ENCODE measurements at places on chromosomes 11 and 22. TPM values are rescaled to one million over a fixed set of nuclear protein-coding genes. Genes with fewer than 3 reads are reported as not detected.

Gene CCDC81
- total RNA-seq, result 3.0 TPM

Gene RASL10A
- 1.4 TPM for total RNA-seq

Gene TMEM86A
- total RNA-seq, result 25.0 TPM

Gene PNPLA5
- total RNA-seq, result not detected

Gene SHISA8
- 5.9 TPM for total RNA-seq

Gene RFPL3
- total RNA-seq, result not detected

Gene OR8B12
- not detected for total RNA-seq

Gene CHRM4
- total RNA-seq, result 2.3 TPM

Gene RAG2
- total RNA-seq, result not detected

Gene BCO2
- total RNA-seq, result 3.7 TPM

Gene MIAT
- 27.9 TPM for total RNA-seq

Gene ATP5MG
- total RNA-seq, result 154 TPM

Gene PDXP
- 12.0 TPM for total RNA-seq

Gene FXYD6
- 75.4 TPM for total RNA-seq

GRCh38 chr11:110035357-110035756, 57.8 kb upstream of the ZC3H12C start:
- DNase-seq, result no peak
- no peaks in the 10 kb centered on the region for H3K27me3 ChIP-seq
- H3K4me1 ChIP-seq, result no peaks in the 10 kb centered on the region
- no peak overlapping the region for H3K4me3 ChIP-seq

GRCh38 chr11:16867097-16867496, 128.7 kb downstream of the C11orf58 start:
- no peak overlapping the region for H3K27ac ChIP-seq
- H3K4me1 ChIP-seq, result no peaks in the 10 kb centered on the region
- H3K36me3 ChIP-seq, result no peaks in the 10 kb centered on the region
- no peak for DNase-seq

- no peaks in the 10 kb centered on the region for H3K27me3 ChIP-seq
- DNase-seq, result no peak
- H3K4me1 ChIP-seq, result no peaks in the 10 kb centered on the region
- H3K27ac ChIP-seq, result no peak overlapping the region
These were observed 17.1 kb downstream of the HSD17B12 start for GRCh38 chr11:43697679-43698078.

GRCh38 chr22:19429950-19430889, 1.3 kb downstream of the HIRA start:
- H3K36me3 ChIP-seq, result peaks cover 15% of the 10 kb centered on the region
- H3K27ac ChIP-seq, result peak overlapping the region; percentile 98
- H3K4me3 ChIP-seq, result peak overlapping the region; percentile 84
- no peak for DNase-seq
- no peaks in the 10 kb centered on the region for H3K27me3 ChIP-seq
- peaks cover 21% of the 10 kb centered on the region for H3K4me1 ChIP-seq

- no peaks in the 10 kb centered on the region for H3K27me3 ChIP-seq
- H3K36me3 ChIP-seq, result no peaks in the 10 kb centered on the region
- peaks cover 60% of the 10 kb centered on the region for H3K4me1 ChIP-seq
- peak overlapping the region; percentile 22 for H3K27ac ChIP-seq
These were observed 6.2 kb downstream of the ST14 start for GRCh38 chr11:130165601-130166456.

DNA sequence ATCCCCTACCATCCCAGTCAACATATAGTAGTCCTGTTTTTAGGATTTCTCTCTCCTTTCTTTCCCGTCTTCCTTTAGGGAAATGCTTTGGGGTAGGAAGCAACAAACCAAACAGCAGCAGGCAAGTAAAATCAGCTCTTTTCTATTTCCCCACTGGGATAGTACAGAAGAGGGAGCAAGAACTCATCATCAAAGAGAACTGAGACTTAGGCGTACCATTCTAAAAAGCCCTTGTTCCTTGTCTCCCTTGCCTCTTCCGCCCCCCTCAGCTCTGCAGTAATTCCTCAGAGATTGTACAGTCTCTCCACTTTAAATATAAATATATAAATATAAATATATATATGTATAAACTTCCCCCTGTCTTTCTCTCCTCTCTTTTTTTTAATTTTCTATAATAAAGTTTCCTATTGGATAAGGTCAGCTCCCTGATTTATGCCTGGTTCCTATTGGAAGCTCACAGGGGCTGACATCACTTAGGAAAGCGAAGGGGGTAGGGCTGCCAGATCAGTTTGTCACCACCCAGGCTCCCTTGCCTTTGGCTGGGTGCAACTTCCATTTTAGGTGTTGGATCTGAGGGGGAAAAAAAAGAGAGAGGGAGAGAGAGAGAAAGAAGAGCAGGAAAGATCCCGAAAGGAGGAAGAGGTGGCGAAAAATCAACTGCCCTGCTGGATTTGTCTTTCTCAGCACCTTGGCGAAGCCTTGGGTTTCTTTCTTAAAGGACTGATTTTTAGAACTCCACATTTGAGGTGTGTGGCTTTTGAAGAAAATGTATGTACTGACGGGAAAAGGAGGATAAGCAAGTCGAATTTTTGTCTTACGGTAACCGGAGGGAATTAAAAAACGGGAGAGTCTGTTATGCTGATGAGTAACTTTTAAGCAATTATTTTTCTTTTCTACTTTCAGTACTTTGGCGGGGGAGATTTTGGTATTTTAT, at the start of gene CTNND1:
TSS of gene CTNND1 (plus strand) at position 502 of the 934 bp plus-strand sequence. CDS start 29,677 bp downstream, outside the sequence.
- peak within 1 kb of the TSS; percentile 83 for H3K27ac ChIP-seq
- no peaks in the 10 kb centered on the region for H3K27me3 ChIP-seq
- H3K4me3 ChIP-seq, result peak within 1 kb of the TSS; percentile 42
- H3K36me3 ChIP-seq, result no peaks in the 10 kb centered on the region
- peaks cover 63% of the 10 kb centered on the region for H3K4me1 ChIP-seq

GRCh38 chr11:35609656-35610055, 8.6 kb upstream of the FJX1 start:
- no peaks in the 10 kb centered on the region for H3K4me1 ChIP-seq
- H3K27me3 ChIP-seq, result no peaks in the 10 kb centered on the region
- H3K27ac ChIP-seq, result no peak overlapping the region
- H3K4me3 ChIP-seq, result no peak overlapping the region
- H3K36me3 ChIP-seq, result no peaks in the 10 kb centered on the region

GRCh38 chr11:75968021-75968625, 153.1 kb downstream of the UVRAG start:
- no peak overlapping the region for H3K27ac ChIP-seq
- H3K36me3 ChIP-seq, result no peaks in the 10 kb centered on the region
- no peaks in the 10 kb centered on the region for H3K27me3 ChIP-seq
- DNase-seq, result no peak

GRCh38 chr11:101401245-101401644, 182.6 kb downstream of the TRPC6 start:
- no peaks in the 10 kb centered on the region for H3K36me3 ChIP-seq
- no peak overlapping the region for H3K27ac ChIP-seq
- no peak for DNase-seq
- no peaks in the 10 kb centered on the region for H3K27me3 ChIP-seq
- no peaks in the 10 kb centered on the region for H3K4me1 ChIP-seq
- H3K4me3 ChIP-seq, result no peak overlapping the region

- H3K27ac ChIP-seq, result no peak overlapping the region
- no peaks in the 10 kb centered on the region for H3K4me1 ChIP-seq
- no peak overlapping the region for H3K4me3 ChIP-seq
- DNase-seq, result no peak
- no peaks in the 10 kb centered on the region for H3K27me3 ChIP-seq
These were observed 78.7 kb upstream of the NARS2 start for GRCh38 chr11:78653294-78653909.

GRCh38 chr22:35732116-35732515, 14.4 kb downstream of the APOL5 start:
- H3K27me3 ChIP-seq, result peaks cover 57% of the 10 kb centered on the region
- no peaks in the 10 kb centered on the region for H3K4me1 ChIP-seq
- no peaks in the 10 kb centered on the region for H3K36me3 ChIP-seq
- no peak overlapping the region for H3K27ac ChIP-seq
- DNase-seq, result no peak

GRCh38 chr22:43396321-43396933, 15.4 kb upstream of the MPPED1 start:
- no peak overlapping the region for H3K27ac ChIP-seq
- no peaks in the 10 kb centered on the region for H3K27me3 ChIP-seq
- no peaks in the 10 kb centered on the region for H3K36me3 ChIP-seq
- DNase-seq, result peak; percentile 41

DNA sequence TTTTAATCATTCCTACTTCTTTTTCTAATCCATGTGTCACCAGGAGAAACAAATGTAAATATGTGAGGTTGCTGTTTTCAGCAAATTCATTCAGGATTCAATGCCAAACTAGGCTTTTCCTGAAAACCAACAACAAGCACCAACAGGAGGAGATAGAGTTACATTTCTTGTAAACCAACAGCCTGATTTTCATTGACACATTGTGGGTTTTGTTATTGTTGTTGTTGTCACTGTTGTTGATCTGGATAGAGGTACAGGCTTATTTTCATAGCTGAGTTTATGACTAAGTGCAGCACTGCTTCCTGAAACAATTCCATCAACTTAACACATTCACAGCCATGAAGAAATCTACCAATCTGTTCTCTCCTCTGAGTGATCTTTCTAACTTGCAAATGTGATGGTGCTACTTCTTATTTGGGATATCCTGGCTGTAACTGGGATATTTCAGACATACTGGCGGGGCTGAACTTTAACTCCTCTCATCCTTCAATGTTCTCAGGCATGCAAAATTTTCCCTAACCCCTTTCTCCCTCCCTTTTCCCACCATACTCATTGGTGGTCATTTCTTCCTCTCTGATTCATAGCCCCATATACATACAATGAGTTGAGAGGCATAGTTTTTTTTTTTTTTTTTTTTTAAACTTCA, 65.5 kb downstream of the ME3 start:
- H3K36me3 ChIP-seq, result no peaks in the 10 kb centered on the region
- H3K27ac ChIP-seq, result no peak overlapping the region
- no peak for DNase-seq
- H3K4me1 ChIP-seq, result peaks cover 20% of the 10 kb centered on the region
- H3K27me3 ChIP-seq, result no peaks in the 10 kb centered on the region

GRCh38 chr11:7982582-7983119, 4.5 kb upstream of the EIF3F start:
- no peak overlapping the region for H3K4me3 ChIP-seq
- DNase-seq, result no peak
- no peaks in the 10 kb centered on the region for H3K36me3 ChIP-seq
- H3K4me1 ChIP-seq, result peaks cover 12% of the 10 kb centered on the region

GRCh38 chr11:31802990-31803812, 7.9 kb downstream of the PAX6 start:
- peaks cover 55% of the 10 kb centered on the region for H3K4me1 ChIP-seq
- no peak overlapping the region for H3K4me3 ChIP-seq
- no peak overlapping the region for H3K27ac ChIP-seq
- H3K27me3 ChIP-seq, result peaks cover 100% of the 10 kb centered on the region
- peak; percentile 65 for DNase-seq

DNA sequence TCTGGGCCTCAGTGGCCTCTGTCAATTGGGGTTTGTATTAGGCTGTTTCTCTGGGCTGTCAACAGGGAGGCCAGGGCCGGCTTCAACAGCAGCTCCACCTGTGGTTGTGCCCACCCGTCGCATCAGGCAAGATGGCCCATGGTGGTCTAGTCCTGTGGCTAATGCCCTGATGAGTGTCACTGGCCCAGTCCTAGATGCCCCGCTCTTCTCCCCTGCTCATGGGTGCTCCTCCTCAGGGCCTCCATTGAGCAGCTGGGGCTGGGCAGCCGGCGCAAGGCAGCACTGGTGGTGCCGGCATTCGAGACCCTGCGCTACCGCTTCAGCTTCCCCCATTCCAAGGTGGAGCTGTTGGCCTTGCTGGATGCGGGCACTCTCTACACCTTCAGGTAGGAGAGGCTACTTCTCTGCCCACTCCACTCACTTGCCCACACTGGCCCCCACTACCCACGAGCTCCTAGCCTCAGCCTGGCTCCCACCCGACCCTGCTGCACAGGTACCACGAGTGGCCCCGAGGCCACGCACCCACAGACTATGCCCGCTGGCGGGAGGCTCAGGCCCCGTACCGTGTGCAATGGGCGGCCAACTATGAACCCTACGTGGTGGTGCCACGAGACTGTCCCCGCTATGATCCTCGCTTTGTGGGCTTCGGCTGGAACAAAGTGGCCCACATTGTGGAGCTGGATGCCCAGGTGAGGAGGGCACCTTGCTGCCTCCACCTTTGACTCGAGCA, 5.4 kb downstream of the LARGE2 start:
- DNase-seq, result peak; percentile 76
- peak overlapping the region; percentile 80 for H3K27ac ChIP-seq
- H3K4me3 ChIP-seq, result no peak overlapping the region
- peaks cover 31% of the 10 kb centered on the region for H3K27me3 ChIP-seq
- peaks cover 48% of the 10 kb centered on the region for H3K4me1 ChIP-seq
- peaks cover 29% of the 10 kb centered on the region for H3K36me3 ChIP-seq

GRCh38 chr11:112537846-112538330, 277.2 kb upstream of the PLET1 start:
- no peaks in the 10 kb centered on the region for H3K27me3 ChIP-seq
- DNase-seq, result no peak
- H3K4me1 ChIP-seq, result no peaks in the 10 kb centered on the region
- no peak overlapping the region for H3K4me3 ChIP-seq

DNA sequence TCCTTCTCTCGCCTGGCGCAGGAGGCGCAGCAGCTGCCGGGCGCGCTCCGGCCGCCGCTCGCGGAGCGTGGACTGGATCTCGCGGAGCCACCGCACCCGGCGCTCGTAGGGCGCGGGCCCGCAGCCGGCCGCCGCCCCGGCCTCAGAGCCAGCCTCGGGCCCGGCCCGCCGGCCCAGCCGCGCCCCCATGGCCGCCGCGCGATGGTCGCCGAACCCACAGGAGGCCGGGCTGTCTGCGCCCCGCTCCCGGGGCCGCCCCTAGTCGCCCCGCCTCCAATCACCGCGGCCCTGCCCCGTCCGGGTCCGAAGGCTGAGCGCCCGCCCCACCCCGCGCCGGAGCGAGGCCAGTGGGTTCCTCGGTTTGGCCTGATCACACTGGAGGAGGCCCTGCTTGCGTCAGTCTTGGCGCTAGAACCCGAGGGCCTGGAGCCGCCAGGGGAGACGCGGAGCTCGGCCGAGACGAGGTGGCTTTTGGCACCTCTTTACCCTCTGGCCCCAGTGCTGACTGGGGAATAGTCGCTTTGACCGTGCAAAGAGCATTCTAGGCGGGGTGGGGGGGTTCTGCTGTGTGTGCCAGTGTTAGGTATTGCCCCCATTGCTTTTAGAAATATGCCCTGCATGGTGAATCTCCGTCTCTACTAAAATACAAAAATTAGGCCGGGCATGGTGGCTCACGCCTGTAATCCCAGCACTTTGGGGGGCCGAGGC, at the start of gene LRRC75B:
TSS of gene LRRC75B (minus strand) at position 223 of the 708 bp plus-strand sequence. CDS start at position 189, 34 bp downstream.
- peak within 1 kb of the TSS; percentile 31 for H3K4me3 ChIP-seq
- peak; percentile 87 for DNase-seq
- H3K4me1 ChIP-seq, result peaks cover 18% of the 10 kb centered on the region
- peak within 1 kb of the TSS; percentile 57 for H3K27ac ChIP-seq
- H3K27me3 ChIP-seq, result peaks cover 19% of the 10 kb centered on the region
- peaks cover 5% of the 10 kb centered on the region for H3K36me3 ChIP-seq
